WTC11 (cell line): ENCODE measurements at places on chromosomes 11 and 22.

GRCh38 chr22:33518405-33518804 lies 401.9 kb downstream of the LARGE1 start:
- DNase-seq: no peak

DNA sequence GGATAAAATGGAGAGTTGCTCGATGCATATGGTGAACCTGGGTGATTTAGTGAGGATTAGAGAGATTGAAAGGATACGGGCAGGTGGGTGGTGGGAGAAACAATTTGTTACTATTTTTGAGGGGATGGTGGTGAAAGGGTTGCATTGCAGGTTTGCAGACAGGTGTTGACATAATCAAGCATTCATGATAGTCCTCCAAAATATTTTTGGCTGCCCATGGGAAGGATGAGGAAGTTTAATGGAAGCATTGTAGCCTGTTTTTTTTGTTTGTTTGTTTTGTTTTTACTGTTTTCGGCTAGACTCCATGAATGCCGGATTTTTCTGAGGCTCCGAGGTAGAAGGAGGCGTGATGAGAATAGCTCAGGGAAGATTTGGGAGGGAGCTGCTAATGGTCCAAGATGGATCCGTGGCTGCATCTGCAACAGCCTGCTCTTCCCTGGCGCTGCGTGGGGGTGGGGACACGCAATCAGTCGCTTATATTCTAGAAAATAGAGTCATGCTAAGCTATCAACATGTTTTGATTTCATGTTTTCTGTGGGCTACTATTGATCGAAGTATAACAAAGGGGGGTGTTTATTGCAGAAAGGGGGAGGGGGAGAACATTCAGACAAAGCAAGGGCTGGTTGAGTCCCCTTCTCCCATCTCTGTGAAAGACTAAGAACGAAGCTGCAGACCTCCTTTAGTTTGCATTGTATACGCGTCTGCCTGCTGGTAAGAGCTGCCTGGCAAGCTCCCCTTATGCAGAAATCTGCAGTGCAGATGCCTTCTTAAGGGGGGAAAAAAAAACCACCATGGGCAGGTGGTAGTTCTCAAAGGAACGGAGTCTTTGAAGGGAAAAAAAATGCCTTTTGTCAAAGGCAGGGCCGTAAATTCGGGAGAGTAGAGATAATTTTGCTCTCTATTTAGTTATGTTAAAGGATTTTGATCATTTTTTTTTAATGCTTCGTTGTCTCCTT lies 1.0 kb downstream of the RTN3 start:
- DNase-seq: no peak

DNA sequence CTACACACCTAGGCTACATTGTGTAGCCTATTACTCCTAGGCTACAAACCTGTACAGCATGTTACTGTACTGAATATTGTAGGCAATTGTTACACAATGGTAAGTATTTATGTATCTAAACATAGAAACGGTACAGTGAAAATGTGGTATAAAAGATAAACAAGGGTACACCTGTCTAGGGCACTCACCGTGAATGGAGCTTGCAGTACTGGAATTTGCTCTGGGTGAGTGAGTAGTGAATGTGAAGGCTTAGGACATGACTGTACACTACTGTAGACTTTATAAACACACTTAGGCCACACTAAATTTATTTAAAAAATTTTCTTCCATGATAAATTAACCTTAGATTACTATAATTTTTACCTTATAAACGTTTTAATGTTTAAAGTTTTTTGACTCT lies 171.7 kb upstream of the NCAM1 start:
- no peak for DNase-seq

- DNase-seq: no peak
Observed at GRCh38 chr22:43262990-43263644, 76.2 kb upstream of the TTLL12 start.

DNA sequence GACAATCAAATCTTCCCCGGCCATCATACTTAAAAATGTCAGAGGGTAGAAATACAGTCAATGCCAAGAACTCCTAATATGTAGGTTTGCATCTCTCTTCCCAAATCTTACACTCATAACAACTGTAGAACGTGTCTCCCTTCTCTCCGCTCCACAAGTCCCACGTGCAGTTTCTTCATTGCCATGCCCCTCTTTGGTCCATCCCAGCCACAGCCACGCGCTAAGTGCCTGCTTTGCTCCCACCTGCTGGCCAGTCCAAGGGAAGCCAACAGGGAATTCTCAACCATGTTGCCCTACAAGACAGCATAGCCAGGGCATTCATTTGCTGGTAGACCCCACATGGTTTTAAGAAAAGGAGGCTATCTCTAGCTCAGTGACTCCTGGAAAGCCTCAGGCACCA lies 420.6 kb upstream of the ISX start:
- peak; percentile 49 for DNase-seq

- no peak for DNase-seq
Observed at GRCh38 chr22:30392661-30393321, 4.0 kb upstream of the SEC14L2 start.
